Activated naive CD4-positive, alpha-beta T cell treated with anti-CD3 and anti-CD28 coated beads, Interleukin-2, amount 50 U/mL, for 16 hours (primary cell): ENCODE measurements at places on chromosomes 5 and 9.
A peak's percentile ranks its signal among the peaks of the same experiment; 100 is the strongest.

GRCh38 chr5:75526070-75526469 is 14.4 kb downstream of the POLK start:
- no peak for DNase-seq

DNA sequence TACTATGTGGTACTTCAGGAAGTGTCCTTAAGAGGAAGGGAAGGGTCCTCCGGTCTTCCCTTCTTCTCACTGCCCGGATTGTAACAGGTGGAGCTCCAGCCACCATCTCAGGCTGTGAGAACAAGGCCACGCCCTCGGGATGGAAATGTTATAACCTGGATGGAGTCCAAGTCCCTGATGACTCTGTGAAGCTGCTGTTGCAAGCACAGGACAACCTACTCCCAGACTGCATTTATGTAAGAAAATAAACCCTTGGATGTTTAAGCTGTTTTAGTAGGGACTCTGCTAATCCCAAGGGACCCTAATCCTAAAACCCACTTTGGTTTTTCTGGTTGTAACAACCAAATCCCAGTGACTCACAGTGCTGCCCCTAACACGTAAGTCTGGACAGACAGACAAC is 221.6 kb downstream of the ACTL7B start:
- no peak for DNase-seq

DNA sequence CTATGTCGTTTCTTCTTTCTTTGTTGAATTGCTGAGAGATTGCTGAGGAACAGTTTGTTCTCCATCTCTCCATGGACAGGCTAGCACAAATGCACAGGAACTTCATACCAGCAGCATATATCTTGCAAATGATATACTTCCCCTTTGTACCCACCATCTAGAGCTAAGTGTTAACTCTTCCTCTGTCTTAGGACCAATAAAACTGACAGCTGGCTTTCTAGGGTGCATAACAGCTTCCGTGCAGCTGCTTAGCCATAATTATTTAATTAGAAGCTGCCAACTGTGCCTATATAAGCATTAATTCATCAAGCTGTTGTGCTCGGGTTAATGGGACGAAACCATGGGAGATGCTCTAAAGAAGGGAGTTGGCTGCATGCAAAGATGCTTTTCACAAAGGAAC is 38.7 kb downstream of the KCTD16 start:
- no peak for DNase-seq

DNA sequence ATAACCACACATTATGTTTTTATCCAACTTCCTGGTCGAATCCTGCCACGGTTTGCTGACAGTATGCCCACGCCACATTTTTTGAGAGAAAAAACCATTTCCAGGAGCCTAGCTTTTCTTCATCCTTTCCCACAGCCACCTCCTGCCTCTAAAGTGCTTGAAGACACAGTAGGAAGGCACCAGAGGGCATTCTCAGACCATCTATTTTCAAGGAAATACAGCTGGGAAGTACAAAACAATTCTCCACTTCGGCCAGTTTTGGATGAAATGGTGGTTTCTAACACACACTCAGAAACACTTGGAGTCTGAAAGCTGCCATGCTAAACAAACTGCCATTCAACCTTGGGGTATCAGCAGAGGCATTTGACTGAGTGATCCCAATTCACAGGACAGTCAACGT is 86.3 kb upstream of the RPS23 start:
- no peak for DNase-seq

GRCh38 chr9:2620919-2621721 is 467 bp upstream of the VLDLR start:
- peak; percentile 69 for DNase-seq

GRCh38 chr5:51488803-51489642 is 105.8 kb downstream of the ISL1 start:
- no peak for DNase-seq

DNA sequence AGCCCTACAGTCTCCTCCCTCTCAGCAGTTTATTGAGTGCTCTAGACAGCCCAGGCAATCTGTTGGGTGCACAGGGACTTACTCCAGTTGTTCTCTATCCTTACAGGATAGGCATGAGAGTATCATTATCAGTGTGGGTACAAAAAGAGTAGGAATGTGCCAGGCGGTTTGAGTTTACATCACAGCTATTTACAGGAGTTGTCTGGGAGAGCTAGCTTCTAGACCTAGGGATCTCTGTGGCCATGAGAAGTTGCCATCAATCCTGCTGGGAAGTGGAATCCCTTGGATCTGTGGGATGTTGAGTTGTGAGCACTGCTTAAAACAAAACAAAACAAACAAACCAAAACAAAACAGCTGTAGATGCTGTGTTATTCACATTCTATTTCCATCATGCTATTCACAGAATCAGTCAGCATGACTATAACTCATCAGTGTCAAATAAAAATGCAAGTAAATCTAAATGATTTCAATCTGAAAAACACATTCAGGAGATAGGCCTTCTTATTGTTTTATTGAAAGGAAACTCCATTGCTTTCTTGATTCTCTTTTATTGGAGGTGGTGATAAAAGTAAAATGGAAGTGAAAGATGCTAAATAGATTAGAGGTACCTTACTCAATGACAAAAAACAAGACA is 552.4 kb upstream of the ZNF608 start:
- no peak for DNase-seq
